Left ventricle myocardium superior (tissue), 1 donor: ENCODE measurements at places on chromosomes 5 and 9.

DNA sequence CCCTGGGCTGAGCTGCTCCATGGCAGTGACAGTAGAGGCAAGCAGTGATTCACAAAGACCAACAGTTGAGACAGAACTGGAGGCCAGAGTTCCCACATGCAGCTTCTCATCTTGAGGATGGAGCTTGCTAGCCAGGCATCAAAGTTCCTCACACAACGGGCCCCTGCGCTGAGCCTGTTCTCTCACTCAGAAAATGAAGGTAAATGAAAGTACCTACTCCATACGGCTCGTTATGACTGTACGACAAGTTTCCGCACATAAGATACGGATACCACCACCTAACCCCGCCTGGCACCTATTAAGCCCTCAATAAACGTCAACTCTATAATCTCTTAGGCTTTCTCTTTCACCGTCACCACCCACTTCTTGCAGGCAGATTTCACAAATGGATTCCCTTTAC, 12.9 kb downstream of the NOL6 start:
- DNase-seq, result no peak

- DNase-seq, result no peak
Observed at GRCh38 chr5:68928617-68929302, 165.1 kb upstream of the SLC30A5 start.

GRCh38 chr9:37942621-37943344, 38.9 kb upstream of the SLC25A51 start:
- DNase-seq, result no peak

- peak; percentile 24 for DNase-seq
Observed at GRCh38 chr9:128114326-128115186, 13.0 kb downstream of the PTGES2 start.

- no peak for DNase-seq
Observed at GRCh38 chr9:134847752-134848432, 32.7 kb upstream of the FCN2 start.

DNA sequence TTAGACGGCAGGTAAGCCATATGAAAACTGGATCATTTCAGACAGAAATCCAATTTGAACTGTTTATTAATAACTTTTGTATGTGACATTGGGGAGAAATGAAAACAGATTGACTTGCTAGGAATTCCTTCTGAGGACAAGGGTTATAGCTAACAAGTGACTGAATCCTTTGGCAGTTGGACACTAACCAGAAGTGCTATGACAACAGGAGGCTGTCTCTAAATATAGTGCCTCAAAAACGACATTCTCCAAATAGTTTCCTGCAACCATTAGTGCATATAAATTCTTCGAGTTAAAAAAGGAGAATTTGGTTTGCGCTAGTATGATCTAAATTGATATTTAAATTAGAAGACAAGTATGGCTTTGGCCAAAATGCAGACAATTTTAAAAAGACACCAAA, 338.6 kb downstream of the PTPRD start:
- DNase-seq, result no peak

DNA sequence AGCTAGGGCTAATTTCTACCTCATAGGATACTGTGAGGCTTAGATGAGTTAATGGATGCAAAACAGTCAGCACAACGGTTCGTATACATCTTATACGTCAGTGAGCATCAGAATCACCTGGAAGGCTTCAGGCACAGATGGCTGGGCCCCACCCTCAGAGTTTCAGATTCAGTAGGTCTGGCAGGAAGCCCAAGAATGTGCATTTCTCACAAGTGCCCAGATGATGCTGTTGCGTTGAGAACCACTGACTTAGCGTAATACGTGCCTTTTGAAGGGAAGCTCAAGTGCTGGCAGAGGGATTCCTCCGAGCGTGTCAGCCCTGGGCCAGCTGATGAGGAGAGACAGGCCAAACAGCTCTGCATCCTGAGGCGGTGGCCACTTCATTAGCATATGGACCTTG, 117.1 kb upstream of the WWC1 start:
- DNase-seq, result no peak

- DNase-seq, result peak; percentile 39
Observed at GRCh38 chr9:109013679-109014607, 644 bp upstream of the CTNNAL1 start.

DNA sequence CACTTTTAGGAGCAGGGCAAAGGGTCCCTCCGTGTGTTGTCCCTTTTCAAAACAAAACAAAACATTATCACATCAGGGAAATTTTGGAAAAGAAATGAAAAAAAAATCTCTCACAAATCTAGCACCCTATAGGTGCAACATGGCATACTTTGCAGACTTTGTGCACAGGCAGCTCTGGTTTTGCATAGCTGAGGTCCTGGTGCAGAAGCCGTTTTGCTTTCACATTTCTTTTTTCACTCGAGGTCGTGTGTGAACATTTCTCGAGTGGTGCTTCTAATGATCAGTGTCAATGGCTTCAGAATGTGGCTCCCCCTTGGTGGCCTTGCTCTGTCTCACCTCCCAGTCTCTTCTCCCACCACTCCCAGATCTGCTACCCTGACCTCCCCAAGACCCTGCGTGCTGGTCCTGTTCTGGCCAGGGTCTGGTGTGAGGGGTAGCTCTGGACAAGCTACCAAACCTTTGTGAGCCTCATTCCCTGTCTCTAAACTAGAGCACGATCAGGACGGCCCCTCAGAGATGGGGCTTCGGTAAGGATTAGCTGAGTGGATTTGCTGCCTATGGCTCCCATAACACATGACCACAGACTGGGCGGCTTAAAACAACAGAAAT, 258.0 kb downstream of the NSG2 start:
- DNase-seq, result no peak
